ENCODE measurements at places on chromosomes 6 and 20.

- DNase-seq: no peak
Measured at GRCh38 chr6:6657085-6657819, 68.7 kb downstream of the LY86 start.

DNA sequence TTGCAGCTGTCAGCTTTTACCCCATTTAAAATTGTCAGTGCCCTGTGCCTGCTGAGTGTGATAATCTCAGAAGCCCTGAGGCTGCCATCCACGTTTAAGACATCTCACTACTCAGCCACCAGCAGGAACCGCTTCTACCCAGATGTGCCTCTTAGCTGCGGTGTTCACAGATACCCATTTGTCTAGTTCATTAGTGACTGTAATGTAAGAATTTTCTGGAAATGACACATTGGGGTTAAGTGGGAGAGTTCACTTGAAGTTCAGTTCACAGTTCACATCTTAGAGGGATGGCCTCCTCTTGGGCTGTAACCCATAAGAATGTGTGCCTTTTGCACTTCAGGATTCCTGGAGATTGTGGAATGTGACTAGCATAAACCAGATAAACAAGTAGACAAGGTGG lies 477.7 kb downstream of the BTBD3 start:
- no peak for DNase-seq

DNA sequence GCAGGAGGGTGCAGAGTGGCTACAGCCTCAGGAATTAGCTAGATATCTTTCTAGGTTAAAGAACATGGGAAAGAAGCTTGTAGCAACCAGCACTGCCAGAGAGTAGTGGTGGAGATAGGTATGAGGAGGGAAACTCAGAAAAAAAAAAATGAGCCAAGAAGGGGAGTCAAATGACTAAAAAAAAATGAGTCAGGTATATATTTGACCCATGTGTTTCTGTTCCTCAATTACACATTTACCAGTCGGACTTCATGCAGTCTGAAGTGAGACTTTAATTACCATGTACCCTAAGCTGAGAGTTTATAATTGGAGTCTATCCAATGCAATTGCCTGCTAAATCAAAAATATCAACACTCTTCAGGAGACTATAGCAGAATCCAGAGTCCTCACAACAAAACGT lies 964.6 kb downstream of the HACE1 start:
- no peak for DNase-seq

GRCh38 chr6:27812805-27813492 lies 99.2 kb downstream of the OR2B2 start:
- no peak for DNase-seq

DNA sequence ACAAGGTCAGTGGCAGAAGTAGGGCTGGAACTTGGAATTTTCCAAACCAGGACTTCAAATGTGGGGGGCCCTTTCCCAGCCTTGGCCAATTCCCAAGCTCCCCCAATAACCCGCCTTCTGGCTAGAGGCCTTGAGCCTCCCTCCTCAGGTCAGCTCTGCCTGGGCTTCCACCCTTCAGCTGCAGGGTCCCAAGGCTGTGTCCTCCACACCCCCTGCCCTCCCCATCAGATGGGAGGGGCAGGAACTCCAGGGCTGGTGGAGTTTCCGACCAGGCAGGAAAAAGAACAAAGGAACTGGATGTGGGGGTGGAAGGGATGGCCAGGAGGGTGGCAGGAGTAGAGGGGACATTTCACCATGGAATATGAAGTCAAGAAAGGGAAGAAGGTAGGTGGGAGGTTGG lies at the start of gene CCM2L:
Gene CCM2L (plus strand): TSS at position 338 of the 400 bp plus-strand sequence. CDS start 17 bp downstream, at position 355.
- no peak for DNase-seq

DNA sequence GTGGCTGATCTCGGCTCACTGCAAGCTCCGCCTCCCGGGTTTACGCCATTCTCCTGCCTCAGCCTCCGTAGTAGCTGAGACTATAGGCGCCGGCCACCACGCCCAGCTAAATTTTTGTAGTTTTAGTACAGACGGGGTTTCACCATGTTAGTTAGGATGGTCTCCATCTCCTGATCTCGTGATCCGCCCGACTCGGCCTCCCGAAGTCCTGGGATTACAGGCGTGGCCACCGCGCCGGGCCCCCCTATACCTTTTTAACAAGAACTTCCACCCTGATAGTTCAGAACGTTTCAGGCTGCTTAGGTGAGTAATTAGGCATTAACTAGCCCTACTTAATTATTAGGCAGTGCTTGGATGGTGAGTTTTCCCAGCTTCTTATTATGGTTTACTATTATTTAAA lies 552.5 kb downstream of the BCKDHB start:
- DNase-seq: no peak

- DNase-seq: no peak
Measured at GRCh38 chr20:33343521-33343920, 57.8 kb downstream of the CDK5RAP1 start.

DNA sequence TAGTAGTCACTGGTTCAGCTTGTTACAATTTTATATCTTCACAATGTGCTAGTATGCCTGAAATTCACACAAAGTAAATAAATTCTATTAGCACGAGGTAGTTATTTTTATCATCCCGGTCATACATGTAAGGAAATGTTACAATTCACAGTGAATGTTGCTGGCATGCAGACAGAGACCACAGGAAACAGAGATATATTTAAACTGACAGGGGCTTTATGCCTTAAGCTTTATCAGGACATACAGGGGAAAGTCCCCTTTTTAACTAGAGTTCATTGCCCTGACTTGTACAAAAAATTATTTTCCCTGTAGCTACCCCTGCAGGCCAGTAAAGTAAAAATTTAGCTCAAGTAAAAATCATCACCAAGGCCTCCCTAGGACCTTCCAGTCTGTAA lies 712.0 kb upstream of the NRSN1 start:
- DNase-seq: peak; percentile 46

DNA sequence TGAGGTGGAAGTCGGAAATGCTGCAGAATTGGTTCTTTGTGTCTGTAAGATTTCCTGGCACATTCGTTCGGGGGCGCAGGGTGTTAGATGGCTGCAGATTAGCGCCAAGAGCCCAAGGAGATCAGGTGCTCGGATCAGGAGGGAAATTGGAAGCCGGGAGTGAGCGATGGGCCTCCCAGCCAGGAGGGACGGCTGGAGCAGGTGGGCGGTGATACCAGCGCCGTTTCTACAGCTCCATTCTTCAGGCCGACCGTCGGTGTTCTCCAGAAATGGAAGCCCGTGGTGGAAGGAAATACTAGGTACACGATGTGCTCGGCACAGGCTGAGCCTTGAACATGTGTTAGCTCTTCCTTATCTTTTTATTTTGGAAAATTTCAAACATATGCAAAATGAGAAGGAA lies 6.5 kb downstream of the SIRPA start:
- no peak for DNase-seq

- DNase-seq: no peak
Measured at GRCh38 chr20:8390037-8390433, 258.0 kb downstream of the PLCB1 start.

DNA sequence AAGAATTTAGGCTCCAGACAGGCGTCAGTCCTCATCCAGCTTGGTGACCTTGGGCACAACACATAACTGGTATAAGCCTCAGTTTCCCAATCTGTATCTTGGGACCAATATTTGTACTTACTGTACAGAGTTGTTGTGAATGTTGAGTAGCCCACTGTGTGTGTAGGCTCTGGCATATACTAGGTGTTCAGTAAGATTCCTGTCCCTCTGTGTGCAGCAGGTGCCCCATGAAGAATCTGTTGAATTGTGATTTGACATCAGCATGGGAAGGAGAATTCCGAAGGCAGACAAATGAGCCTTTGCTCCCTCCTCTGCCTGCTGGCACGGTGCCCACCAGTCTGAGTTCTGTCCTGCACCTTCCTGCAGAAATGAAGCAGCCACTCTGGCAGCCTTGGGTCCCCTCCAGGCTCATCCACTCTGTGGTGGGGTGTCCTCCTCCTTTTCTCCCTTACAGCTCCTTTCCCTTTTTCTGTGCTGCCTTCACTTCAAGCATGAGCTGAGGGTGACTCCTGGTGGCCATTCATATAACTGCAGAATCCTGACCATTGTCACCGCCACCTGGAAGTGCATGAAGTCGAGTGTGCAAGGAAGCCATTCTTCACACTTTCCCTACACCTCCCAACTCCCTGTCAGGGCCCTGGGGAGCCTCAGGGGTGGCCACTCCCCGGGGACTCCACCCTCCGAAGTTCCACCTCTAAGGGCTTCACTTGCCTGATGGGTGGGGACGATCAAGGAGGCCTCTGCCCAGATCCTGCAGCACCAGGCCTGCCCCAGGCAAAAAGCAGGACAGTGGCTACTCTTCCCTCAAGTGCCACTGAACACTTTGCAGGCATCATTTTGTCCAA lies 48.2 kb downstream of the MRPL14 start:
- DNase-seq: peak; percentile 84

DNA sequence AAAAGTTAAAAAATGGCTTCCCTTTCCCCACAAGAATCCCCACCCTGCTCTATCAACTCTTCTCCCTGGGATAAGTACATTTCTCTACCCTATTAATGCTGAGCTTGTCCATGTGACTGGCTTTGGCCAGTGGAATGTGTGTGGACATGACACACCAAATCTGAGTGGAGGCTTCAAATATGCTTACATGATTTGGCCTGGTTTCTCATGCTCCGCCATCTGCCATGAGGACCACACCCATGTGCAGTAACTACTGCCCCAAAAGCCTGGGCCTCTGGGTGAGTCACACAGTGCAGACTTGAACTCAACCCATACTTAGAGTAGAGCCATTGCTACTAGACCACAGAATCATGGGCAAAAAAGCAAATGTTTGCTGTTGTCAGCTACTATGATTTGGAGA lies 65.4 kb downstream of the PRND start:
- DNase-seq: no peak

DNA sequence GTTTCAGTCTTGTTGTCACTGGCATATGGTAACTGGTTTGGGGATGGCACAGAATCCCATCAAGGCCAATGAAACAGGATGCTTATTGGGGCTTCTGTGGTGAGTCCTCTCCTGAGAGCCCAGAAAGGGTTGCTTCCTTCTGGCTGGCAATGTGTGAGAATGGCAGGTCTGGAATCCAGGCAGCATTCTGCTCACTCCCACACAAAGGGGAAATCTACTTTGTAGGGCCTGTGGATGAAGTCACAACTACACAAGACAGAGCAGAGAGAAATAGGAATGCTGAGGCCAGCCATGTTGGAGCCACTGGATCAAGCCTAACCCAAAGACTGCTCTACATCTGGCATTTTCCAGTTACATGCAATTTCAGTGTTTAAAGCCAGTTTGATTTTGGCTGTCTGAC lies 15.7 kb downstream of the PLAGL2 start:
- no peak for DNase-seq

DNA sequence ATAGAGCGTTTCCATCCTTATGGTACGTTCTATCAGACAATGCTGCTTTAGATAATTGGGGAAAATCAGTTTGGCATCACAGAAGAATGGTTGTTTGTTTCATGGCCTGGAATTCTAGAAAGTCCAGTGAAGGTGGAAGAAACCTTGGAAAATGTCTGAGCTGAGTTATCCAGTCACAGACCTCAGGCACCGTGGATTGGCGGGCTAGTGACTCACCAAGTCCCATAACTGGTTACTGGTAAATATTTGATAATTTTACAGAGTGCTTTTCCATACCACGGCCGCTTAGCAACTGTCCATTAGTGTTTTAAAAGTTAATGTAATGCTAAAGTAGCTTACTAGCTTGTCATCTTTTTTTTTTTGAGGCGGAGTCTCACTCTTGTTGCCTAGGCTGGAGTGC lies 99.4 kb downstream of the SLC35B3 start:
- DNase-seq: no peak

- DNase-seq: no peak
Measured at GRCh38 chr6:14429396-14429795, 311.8 kb downstream of the CD83 start.

GRCh38 chr20:51093240-51093763 lies 70.4 kb upstream of the KCNG1 start:
- DNase-seq: peak; percentile 38

DNA sequence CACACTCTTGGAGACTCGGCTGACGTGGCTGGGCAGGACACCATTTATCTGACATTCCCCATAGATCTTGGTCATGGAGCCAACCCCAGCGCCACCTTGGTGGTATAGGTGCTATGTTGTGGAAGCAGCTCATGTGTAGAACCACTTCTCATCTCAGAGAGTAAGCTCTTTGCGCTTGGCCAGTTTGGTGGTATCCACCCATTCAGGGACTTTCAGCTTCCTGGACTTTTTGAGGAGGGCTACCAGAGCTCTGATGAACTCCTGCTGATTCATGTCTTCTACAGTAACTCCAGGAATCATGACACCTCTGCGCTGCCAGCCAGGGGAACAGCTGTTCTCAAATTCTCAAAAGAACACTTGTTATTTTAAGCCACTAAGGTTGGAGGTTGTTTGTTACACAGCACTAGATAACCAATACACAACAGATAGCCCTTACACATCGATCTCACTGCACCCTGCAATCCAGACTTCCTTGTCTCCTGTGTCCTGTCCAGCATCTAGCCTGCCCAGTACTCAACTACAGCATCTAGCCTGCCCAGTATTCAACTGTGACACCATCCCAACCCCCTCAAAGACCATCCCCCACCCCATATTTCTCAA lies 86.0 kb upstream of the SLC22A16 start:
- DNase-seq: no peak

DNA sequence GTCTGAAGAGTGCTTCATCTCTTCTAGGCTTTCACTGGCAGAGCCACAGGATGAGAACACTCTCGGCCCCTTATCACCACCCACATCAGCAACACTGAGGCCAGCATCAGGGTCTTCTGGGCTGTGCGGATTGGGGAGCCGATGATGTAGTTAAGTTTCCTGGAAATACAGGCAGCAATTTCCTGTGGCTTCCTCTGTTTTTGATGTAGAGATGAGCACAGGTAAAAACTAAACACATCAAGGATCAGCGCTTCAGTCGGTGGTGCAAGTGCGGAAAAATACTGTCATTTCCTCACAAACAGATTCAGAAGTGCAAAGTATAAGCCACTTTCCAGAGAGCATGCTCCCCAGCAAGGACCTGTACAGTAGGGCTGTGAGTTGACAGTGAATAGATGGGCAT lies 62.6 kb downstream of the BACH2 start:
- no peak for DNase-seq

DNA sequence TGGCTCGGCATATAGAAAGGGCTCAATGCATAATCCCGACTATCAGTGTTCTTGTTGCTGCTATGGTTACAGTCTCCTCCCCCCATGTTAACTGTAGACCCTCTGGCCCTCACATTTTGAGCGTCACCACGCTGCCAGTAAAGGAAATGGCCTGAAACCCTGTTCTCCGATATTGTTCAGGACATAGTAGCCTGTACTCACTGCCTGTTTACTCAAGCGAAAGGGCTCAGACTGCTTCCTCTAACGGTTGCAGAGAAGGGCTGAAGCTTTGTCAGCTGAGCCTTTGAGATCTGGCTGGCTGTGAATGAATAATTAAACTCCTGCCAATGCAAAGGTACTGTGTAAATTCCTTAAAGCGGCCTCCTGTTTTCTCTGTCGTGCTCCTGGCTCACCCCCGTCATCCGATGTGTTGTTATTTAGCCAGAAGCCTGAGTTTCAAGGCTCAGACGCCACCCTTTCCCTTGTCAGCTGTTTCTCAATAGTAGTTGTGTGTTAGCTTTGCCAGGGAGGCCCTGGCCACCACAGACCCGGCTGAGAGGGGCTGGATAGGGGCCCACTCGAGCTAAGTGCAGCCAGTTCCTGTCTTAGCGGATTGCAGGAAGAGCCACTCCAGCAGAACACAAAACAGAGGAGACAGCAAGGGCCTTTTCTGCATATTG lies 31.2 kb upstream of the RALGAPA2 start:
- DNase-seq: peak; percentile 88
